Transverse colon (tissue), 4 donors: ENCODE measurements at places on chromosomes 2 and 18. TPM values are rescaled to one million over a fixed set of nuclear protein-coding genes. Genes with fewer than 3 reads are reported as not detected.
A peak's percentile ranks its signal among the peaks of the same experiment; 100 is the strongest.

DNA sequence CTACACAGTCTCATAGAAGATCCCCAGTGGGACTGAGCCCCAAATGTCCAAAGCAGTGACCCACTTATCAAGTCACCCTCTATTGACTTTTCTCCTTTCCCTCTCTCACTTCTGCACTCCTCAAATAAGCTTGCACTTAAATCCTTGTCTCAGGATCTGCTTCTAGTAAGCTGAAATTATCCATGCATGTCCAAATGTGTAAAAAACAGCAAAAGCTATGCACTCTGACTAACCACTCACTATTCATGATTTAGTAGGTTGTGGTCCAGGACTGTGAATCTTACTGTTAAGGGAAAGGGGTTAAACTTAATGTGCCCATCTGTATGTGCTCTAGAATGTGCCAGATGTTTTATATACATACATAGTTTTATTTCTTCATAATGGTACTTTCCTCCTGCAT, 115.4 kb downstream of the SCG2 start:
- no peak for DNase-seq

CXCR1 gene
- not detected for total RNA-seq

- no peak for DNase-seq
Measured at GRCh38 chr2:107806901-107807300, 19.8 kb upstream of the RGPD4 start.

DNA sequence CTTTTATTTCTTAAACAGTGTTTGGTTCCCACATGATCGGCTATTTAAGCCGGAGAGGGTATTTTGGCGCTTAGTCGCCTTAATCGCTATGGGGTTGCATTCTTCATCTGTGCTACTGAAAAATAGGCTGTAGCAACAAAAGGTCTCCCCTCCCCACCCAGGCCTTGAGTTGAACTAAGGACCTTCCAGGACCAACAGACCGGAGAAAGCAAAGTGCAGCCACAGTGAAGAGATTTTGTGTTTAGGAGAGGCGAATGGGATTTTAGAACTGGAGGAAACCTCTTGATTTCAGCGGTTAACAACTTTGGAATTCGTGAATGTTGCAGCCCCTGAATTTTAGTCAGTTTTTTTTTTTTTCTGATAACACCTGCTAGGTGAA, 1.4 kb downstream of the ITGA6 start:
- DNase-seq = no peak

PKDCC gene
- 108 TPM for total RNA-seq

DNA sequence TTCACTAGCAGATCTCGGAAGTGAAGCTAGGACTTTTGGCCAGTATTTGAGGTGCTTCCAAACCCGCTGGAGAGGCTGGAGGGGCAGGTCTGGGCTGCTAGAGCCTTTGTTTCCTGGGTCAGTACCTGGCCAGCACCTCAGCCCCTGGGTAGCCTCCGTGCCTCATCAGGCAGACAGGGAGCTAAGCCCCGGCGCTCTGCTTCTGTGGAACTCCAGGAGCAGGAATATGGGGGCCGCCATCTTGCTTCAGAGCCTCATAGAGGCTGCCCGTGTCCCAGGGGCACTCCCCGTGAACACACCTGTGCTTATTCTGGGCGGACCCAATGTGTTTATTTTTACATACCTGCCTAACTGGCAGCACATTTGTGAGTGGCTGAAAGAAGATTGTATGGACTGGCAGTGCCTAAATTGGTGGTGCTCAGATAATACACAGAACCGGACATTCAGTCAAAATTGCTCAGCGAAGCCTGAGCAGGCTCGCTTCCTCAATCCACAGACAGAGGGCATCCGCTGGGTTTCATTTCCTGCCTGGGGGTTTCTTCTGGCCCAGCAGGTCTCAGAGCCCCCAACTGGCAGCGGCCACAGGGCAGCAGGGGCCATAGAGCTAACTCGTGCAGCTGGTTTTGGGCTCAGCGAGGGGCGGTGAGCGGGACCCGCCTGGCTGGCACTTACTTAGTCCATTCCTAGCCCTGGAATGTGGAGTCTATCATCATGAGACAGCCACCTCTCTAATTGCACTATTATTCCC, 176.8 kb upstream of the ALKAL2 start:
- no peak for DNase-seq

DNA sequence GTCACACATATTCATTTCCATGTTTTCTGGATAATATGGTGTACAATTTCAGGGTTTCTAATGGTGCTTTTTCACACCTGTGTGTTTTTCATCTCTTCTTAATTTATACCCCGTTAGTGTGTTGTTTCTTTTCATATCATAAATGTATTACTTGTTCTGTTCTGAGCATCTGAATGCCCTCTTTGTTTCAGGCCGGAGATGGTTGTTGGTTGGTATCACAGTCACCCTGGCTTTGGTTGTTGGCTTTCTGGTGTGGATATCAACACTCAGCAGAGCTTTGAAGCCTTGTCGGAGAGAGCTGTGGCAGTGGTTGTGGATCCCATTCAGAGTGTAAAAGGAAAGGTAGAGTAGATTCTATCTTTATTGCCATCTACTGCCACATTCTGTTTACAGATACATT, 45.1 kb upstream of the TBR1 start:
- no peak for DNase-seq

TUBB8B gene
- total RNA-seq = not detected

DNA sequence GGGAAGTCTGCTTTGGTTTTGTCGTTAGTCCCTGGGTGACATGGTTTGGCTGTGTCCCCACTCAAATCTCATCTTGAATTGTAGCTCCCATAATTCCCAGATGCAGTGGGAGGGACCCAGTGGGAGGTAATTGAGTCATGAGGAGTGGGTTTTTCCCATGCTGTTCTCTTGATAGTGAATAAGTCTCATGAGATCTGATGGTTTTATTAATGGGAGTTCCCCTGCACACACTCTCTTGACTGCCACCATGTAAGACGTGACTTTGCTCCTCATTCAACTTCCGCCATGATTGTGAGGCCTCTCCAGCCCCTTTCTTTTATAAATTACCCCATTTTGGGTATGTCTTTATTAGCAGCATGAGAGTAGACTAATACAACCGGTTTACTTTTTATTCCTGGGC, 405.8 kb upstream of the ID2 start:
- no peak for DNase-seq

- DNase-seq = no peak
Measured at GRCh38 chr18:79962835-79963657, 1.4 kb upstream of the HSBP1L1 start.

DNA sequence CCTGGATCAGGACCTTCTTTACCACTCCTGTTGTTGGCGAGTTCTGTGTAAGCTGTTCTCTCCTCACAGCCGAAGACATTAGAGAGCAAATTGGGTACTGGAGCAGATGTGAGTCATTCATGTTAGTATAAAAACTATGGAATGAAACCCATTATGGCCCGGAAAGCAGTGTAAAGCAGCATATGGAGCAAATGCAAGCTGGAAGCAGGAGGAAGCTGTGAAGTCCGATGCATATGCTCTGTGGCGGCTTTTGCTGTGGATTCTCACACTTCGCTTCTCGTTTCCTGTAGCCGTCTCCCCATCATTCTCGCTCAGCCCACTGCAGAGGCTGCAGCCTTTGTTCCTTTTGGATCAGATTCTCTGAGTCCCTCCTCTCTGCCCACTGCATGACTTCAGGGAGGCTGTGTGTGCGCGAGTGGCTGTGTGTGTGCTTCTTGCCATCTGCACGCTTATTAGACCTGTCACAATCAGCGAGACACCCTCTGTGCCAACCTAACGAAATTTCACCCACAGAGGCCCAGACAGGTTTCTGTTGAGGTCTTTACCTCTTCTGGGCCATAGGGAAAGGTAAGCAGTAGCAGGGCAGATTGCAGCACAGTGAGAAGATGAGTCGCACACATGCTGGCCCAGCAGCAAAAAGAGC, 3.3 kb upstream of the GALNT14 start:
- DNase-seq = no peak

DNA sequence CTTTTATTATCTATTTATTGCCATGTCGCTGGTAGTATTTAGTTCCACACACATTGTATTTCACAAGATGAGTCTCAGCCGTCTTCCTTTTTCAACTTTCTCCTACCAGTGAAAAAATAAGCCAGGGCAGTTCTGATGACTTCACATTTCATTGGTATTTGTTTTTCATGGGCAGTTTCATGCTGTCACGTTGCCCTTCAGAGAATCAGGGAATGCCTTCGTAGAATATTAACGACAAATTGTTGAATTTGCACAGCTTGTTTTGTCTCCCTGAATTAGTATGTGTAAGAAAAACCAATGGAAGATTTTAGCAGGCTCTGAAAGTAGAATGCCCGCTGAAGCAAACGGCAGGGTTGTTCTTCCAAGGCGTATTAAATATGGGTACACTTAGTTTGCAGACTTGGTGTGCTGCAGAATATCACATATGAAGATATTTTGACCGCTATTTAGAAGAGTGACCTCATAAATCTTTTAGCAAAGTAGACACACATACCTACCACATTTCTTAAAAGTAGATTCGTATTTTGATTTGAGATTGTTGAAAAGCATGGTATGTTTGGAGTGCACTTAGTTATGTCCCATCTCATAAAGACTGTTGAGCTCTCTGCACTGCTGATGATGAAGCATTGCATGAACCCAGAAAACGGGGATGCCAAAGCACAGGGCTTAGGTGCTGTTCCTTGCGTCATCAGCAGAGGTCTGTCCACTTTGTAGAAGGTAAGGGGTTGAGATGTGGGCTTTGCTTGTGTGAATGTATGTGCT, 2.9 kb downstream of the NEDD4L start:
- no peak for DNase-seq

- DNase-seq = no peak
Measured at GRCh38 chr2:105910497-105911238, 166.0 kb downstream of the NCK2 start.

DNA sequence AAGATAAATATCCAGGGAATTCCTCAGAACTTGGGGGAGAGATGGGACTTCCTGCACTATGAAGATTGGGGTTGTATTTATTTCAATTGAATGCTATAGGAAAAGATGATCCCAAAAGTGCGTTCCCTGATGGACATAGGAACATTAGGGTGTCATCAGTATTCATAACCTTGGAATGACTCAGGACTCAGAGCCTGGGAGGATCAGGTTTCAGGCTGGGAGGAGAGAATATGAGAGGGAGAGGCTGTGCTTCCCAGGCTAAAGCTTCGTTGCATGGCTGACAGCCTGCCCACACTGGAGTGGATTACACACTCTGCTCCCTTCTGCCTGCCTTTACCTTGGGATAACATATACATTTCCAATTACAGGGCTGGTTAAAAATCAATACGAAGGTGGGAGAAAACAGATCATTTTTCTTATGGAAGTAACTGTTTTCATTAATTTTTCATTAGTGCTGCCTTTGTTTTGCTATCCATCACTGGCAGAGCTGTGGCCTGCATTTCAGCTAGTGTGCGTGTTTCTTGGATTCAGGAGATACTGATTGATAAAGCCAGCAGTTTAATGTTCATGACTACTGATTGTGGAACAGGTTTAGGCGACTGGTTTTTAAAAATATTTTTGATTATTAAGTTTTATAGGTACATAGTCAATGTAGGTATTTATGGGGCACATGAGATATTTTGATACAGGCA, 118.7 kb downstream of the KCTD1 start:
- no peak for DNase-seq

ANKRD30BL gene
- total RNA-seq = not detected

IL1RL2 gene
- 1.5 TPM for total RNA-seq

DNA sequence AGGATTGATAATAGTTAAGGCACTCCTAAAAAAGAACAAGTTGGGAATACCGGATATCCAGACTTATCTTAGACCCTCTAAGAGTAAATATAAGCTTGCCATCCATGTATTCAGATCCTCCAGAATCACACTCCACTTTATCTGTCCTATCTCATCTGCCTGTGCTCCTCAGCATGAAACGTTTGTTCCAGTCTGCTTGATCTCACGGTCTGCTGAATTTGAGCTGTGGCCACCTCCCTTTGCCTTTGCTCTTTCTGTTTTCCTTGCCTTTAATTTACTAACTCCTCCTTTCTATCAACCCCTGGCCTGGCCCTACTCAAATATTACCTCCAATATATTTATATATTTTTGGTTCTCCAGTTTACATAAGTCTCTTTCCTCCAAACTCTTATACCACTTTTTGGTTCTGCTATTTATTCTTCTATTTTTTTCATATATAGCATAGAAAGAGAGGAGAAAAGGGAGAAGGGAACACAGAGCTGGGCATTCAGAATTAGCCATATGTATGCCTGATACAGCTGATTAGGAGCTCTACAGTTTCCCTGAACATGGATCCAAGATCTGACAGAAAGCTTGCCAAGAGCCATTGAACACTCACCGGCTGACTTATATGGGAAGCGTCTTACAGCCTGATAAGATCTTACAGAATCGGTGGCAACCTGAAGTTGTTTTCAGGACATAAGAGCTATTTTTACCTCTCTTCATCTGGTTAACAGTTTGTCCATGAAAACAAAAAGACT, 21.8 kb upstream of the DNAJC27 start:
- DNase-seq = no peak

GRCh38 chr2:183029219-183029618, 9.0 kb downstream of the NCKAP1 start:
- DNase-seq = no peak

CCDC85A gene
- 1.1 TPM for total RNA-seq

GRCh38 chr2:113175042-113175628, 1.4 kb downstream of the PSD4 start:
- peak; percentile 68 for DNase-seq

GRCh38 chr2:201656102-201656501, 12.8 kb upstream of the TMEM237 start:
- DNase-seq = no peak

GRCh38 chr2:38712871-38713270, 38.3 kb downstream of the SRSF7 start:
- no peak for DNase-seq

ADD2 gene
- total RNA-seq = 1.4 TPM
